ENCODE measurements at places on chromosomes 3 and 15. TPM values are rescaled to one million over a fixed set of nuclear protein-coding genes. Genes with fewer than 3 reads are reported as not detected.

DNA sequence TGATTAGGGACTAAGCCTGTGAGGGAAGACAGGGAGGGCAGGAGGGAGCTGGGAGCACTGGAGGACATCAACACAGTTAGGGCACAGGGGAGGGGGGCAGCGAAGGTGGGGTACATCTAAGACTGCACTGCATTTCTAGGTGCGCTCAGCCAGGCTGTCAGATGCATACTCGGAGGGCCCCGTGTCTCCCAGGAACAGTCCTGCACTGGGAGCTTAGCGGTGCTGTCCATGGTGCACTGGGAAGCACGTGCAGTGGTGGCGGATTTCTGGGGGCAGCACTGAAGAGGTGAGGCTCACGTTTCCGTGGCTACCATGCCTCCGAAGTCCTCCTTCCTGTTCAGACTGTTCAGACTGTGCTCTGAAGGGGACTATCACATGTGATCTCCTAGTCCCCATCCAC is 54.4 kb downstream of the ROPN1B start:
- DNase-seq = no peak

CYP1A1 gene
- total RNA-seq = 2.9 TPM

DNA sequence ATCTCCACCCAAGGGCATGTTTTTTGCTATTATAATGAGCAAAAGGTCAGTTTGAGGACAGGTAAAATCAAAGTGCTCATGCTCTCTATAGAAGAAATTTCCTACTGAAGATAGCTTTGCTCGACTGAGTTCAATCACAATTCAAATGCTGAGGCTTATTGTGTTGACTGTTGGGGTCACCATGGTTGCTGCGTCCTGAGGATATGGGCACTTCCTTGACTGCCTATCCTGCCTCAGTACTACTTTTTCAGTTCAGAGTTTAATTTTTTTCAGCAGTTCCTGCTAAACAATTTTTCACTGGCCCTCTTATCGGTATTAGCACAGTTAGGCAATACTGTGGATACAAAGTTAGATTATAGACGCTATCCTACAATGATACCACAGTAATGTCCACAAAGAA is 3.8 kb upstream of the CMTM6 start:
- DNase-seq = no peak

SNX33 gene
- 0.60 TPM for total RNA-seq

Measured in activated CD4-positive, alpha-beta T cell treated with anti-CD3 and anti-CD28 coated beads, Interleukin-2, amount 10 ng/mL, durations not matched to agents 7 days and 5 days (primary cell).